ENCODE measurements at places on chromosomes 3 and 15.
A peak's percentile ranks its signal among the peaks of the same experiment; 100 is the strongest.

- DNase-seq: no peak
- H3K4me1 ChIP-seq: peaks cover 14% of the 10 kb centered on the region
- no peaks in the 10 kb centered on the region for H3K27me3 ChIP-seq
- H3K27ac ChIP-seq: no peak overlapping the region
- H3K4me3 ChIP-seq: no peak overlapping the region
- H3K36me3 ChIP-seq: peaks cover 4% of the 10 kb centered on the region
Observed at GRCh38 chr3:34212175-34212574, 413.7 kb downstream of the PDCD6IP start.

DNA sequence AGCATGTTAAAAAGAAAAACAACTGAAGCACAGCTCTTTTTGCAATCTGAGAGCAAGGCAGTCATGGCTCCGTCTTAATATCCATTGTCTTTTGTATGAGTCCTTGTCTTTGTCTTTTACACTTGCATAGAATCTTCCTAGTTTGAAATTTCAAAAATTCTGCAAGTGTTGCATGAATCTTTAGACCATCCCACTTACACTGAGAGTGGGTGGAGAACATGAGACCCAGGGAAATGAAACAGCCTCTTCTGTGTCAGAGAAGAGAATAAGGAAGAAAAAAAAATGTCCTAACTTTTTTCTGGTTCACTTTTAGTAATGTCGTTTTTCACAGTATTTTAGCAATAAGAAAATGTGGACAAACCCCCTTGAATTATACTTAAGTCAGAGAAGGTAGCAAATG, 12.1 kb upstream of the DCLK3 start:
- H3K27ac ChIP-seq: no peak overlapping the region
- H3K27me3 ChIP-seq: peaks cover 5% of the 10 kb centered on the region
- H3K4me1 ChIP-seq: no peaks in the 10 kb centered on the region

DNA sequence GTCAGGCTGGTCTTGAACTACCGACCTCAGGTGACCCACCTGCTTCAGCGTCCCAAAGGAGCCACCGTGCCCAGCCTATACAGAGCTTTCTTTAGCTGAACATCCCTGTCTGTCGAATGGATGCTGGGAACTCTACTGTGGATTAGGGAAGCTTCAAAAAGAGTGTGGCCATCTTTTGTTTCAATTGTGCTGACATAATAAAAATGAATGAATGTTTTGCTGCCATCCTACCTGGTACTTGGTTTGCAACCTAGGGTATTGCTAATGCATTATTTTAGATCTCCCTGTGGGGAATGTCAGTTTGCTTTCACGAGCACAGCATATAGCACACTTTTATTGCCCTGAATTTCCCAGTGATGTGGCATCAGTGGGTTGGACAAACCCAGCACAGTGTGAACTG, 32.3 kb downstream of the CMTM6 start:
- no peaks in the 10 kb centered on the region for H3K27me3 ChIP-seq
- no peak overlapping the region for H3K4me3 ChIP-seq
- peak overlapping the region; percentile 86 for H3K27ac ChIP-seq
- DNase-seq: no peak
- peaks cover 24% of the 10 kb centered on the region for H3K36me3 ChIP-seq
- peaks cover 40% of the 10 kb centered on the region for H3K4me1 ChIP-seq

DNA sequence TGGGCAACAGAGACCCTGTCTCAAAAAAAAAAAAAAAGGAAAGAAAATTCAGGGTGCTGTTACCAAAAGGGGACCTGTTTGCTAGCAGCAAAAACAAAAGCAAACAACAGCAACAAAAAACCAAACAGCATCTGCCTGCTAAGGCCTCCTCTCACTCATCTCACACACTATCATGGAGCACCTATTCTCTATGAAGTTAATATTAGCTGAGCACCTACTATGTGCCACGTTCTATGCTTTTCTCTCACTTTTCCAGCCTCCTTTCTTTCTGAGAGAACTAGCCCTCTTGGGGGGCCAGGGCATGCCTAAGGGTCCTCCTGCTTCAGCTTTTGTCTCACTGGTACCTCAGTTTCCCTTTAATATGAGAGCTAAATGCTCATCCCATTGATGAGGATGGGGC, 468 bp upstream of the GPR62 start:
- no peak for DNase-seq
- peak overlapping the region; percentile 31 for H3K4me3 ChIP-seq
- peaks cover 11% of the 10 kb centered on the region for H3K27me3 ChIP-seq
- H3K4me1 ChIP-seq: peaks cover 5% of the 10 kb centered on the region
- H3K27ac ChIP-seq: no peak overlapping the region
